ENCODE measurements at places on chromosomes 5 and 9. TPM values are rescaled to one million over a fixed set of nuclear protein-coding genes. Genes with fewer than 3 reads are reported as not detected.

GRCh38 chr5:151534350-151534749 lies 56.8 kb downstream of the FAT2 start:
- DNase-seq, result no peak

DNA sequence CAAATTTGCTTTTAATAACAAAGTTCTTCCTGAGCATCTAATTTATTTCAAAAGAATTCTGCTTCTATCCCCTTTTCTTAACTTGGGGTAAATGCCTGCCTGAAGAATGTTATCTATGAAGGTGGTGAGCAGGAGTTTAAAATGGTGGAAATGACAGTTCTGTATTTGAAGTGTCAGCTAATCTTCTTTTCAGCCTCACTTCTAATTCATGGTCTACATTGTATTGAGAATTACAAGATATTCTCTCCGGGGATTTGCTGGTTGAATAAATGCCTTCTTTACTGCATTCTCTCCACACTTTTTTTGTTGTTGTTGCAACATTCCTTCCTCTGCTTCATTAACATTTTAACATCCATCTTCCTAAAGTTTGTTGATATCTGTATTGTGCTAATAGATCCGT lies 143.1 kb upstream of the GRIN3A start:
- no peak for DNase-seq

- DNase-seq, result peak; percentile 24
These were observed 13.4 kb upstream of the CCDC112 start for GRCh38 chr5:115309751-115310370.

DNA sequence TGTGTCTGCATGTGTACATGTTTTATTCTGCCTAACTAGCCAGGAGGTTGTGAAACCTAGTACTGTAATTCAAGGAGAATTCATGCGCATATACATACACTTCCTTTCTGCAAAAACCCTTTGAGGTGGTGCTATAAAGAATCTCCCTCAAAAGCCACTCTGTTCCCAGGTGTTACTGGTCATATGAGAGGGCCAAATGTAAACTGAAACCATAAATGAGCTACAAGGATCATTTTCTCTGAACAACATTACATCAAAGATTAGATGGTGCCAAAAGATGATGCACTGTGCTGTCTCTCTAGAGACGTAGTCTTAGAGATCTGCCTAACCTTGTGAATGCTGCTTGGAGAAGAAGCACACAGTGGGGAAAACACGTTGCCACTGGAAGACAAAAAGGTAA lies 15.7 kb downstream of the NREP start:
- no peak for DNase-seq

DNA sequence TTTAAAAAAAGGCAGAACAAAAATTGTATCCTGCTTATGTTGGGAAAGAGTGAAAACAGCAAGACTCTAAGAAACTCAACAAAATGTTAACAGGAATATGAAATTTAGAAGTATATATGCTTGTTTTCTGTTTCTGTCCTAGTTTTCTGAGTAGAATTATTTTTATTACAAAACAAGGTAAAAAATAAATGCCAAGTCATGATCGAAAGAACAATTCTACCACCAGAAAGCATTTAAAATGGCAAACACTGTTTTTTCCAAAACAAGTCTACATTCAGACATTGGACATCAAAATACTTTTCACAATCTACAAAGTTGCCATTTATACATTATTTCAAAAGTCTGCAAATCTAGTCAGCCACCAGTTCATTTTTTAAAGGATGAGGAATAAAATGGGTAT lies 102.6 kb downstream of the TLE1 start:
- DNase-seq, result no peak

- no peak for DNase-seq
These were observed 209.5 kb upstream of the S1PR3 start for GRCh38 chr9:88781628-88782391.

DNA sequence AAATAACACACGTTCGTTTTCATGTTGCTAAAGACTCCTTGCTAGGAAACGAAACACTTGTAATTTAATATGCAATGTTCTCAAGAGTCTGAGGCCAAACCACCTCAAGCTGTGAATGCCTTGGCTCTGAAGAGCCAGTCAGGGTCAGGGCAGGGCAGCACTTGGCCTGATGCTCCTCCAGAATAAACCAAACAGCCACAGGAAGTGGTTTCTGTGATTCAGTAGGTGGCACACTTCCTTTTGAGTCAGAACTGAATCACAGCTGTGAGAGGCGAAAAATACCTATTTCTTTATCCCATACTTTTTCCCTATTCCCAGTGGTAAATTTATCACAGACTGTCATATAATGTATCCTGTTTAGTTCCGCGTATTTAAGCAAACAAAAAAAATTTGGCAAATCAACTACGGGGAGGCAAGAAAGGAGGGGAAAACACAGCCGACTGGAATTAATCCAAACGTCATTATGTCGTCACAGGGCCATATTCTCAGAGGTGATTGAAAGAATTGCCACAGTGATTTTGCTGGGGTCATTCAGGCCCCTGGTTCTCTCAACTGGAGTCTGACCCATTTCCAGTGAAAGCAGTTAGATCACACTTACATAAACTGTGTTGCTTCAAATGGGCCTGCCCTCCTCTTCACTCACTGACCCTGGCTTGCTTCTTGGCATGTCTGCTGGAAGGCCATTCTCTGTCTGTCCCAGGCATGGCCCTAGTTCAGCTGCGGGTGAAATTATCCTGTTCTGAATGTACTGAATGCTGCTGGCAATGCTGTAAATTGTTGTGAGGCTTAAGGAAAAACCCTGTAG lies 71.2 kb downstream of the ARRDC3 start:
- DNase-seq, result peak; percentile 35

TMC1 gene
- polyA plus RNA-seq, result 0.53 TPM

DNA sequence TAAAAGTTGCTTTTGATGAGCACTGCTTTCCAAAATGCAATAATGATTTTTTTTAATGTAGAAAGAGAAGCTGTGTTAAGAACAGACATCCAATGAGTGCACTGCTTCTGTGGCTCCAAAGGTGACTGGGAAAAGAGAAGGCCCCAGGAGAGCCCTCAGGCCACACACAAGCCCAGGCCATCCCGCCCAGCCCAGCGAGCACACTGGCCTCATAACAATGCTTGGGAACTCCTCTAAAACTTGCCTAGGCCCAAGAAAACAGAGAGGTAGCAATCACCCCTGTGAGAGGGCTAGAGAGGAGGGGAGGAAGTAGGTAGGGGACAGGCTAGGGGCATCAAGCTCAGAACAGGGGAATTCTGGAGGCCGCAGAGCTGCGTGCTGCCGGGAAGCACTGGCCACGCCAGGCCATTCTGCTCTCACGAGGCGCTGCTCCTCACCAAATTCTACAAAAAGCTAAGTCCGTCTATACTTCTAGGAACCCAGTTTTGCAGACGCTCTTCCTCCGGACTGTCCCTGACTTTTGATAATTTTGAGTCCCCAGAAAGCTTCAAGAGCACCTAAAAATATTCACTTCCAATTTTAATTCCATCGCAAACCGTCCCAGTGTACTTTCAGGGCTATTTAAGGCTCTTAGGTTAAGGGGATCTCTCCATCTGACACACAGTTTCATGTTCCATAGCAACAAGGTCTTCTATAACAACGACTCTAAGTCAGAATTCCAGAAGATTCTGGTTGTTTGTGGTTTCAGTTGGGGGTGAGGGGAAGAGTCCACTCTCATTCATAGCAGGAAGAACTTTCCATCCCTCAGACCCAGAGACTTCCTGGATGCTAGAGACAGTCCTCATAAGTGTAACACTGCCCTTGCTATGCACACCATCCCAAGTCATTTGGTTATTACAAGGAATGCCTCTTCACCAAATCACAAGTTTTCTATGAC lies 51.0 kb downstream of the HABP4 start:
- no peak for DNase-seq

DNA sequence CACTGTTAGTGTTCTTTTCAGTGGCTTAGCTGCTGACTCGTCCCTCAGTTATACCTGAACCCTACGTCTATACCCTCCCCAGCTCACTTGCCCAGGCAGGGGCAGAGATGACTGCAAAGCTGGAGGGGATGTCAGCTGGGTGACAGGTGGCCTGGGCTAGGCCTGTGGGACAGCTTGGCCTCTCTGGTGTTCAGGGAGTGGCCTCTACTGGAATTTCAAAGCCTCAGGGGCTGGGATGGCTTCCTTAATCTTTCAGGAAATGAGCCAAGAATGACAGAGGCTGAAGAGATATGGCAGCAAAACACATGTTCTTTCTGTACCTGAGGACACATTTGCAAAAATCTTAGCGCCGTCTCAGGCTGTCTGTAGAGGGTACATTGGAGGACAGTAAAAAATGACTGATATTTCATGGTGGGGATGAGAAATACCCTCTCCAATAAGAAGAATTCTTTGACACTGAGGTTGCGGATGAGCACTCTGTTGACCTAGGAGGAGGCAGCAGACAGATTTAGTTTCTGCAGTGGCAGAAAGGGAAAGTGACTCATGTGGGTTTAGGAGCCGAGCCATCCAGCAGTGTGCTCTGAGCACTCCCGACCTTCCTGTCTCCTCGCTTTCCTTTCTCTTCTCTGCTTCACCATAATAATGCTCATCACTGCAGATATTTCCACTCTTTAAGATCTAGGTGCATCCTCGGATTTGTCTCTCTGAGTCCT lies 54.4 kb downstream of the ENTREP1 start:
- DNase-seq, result no peak

PCDHA9 gene
- 0.05 TPM for polyA plus RNA-seq

GRCh38 chr5:137195483-137195882 lies 303.6 kb downstream of the SPOCK1 start:
- DNase-seq, result no peak

DNA sequence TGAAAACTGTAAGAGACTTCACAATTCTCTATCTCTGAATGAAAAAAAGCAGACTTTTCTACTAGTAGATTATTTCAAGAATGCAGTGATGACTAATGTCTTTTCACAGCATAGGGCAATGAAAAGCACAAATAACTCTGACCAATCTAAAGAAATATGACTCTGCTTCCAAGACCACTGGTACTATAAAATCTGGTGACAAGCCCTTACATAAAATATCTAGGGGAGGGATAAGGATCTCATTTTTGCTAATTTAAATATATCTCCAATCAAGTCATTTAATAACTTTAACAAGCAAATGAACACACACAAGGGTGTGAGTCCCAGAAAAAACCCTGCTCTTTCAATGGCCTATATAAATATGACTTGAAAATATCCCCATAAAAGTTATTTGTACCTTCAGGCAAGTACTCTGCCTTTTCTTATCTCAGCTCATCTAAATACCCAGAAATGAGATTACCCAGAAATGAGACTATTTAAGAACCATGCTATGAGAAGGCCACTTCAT lies 105.2 kb downstream of the GNAQ start:
- no peak for DNase-seq

MSMP gene
- polyA plus RNA-seq, result not detected

- no peak for DNase-seq
These were observed 1532.8 kb upstream of the ACO1 start for GRCh38 chr9:30851600-30851999.

DNA sequence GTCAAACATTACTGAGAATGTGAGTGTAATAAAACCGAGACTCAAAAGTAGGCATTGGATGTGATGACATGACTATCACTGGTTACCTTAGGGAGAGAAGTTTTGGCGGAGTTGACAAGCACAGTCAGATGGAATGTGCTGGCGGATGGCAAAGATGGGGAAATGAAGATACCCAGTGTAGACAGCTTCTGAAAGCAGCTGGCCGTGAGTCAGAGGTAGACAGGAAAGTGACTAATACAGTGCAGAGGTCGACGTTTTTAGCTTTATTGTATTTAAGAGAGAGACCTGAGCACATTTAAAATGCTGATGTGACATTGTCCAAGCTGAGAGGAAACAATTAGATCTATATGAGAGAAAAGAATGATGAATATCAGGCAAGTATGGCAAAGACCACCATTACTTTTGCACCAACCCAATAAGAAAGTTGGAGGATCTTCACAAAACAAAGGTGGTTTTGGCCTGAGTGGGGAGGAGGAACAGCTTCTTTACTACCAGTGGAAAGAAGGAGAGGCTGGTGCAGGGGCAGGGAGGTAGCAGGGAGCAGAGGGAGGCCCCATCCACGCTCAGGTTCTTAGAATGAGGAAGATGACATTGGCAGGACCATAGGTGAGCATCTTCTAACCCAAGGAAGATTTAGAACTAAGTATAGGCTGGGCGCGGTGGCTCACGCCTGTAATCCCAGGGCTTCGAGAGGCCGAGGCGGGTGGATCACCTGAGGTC lies 36.7 kb upstream of the KCNIP1 start:
- DNase-seq, result no peak

- no peak for DNase-seq
These were observed 375.1 kb upstream of the ST8SIA4 start for GRCh38 chr5:101278011-101278687.

- no peak for DNase-seq
These were observed 217.9 kb downstream of the BNC2 start for GRCh38 chr9:16652582-16652981.

- DNase-seq, result no peak
These were observed 27.4 kb downstream of the BARHL1 start for GRCh38 chr9:132609829-132610228.

- DNase-seq, result no peak
These were observed 56.7 kb upstream of the RAD23B start for GRCh38 chr9:107226421-107226820.

- DNase-seq, result no peak
These were observed 12.7 kb upstream of the DAB2 start for GRCh38 chr5:39437467-39437866.

Measured in renal cortex interstitium (tissue), 15 donors.